Activated CD4-positive, alpha-beta T cell treated with anti-CD3 and anti-CD28 coated beads, Interleukin-2, amount 50 U/mL, for 16 hours (primary cell): ENCODE measurements at places on chromosomes 6 and 20.

GRCh38 chr20:41306061-41306727, 11.3 kb downstream of the ZHX3 start:
- no peak for DNase-seq

DNA sequence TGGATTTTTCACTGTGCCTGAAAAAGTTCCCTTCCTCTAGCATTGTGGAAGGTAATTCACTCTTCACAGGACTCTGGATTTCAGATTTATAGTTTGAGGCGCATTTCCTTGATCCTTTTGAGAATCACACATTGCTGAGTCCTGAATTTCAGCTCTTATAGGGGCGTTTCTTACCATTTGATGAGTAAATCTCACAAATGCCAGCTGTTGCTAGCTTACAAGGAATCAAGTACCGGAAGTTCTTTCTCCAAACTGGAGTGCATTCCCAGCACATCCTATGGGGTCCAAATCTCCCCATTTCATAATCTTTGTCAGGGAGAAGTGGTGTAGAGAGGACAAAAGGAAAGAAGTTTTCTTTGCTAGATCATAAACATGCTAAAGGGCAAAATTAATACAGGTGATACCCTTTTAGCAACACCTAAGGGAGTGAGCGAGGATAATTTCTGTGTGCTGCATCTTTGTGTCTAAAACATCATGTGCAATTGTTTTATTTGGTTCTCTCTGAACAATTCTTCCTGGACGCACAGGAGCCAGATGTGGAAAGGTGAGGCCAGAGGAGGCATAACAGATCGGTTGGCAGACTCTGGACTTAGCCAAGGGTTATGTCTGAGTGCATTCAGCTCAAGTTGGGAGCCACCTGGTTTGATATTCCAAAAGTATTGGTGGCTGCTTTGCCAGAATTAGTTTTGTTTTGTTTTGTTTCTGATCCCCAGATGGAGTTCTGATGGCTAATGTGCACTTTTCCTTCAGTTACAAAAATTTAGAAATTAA, 37.4 kb upstream of the EYA2 start:
- DNase-seq, result no peak

GRCh38 chr20:57896017-57896416, 186.2 kb upstream of the PMEPA1 start:
- DNase-seq, result no peak

GRCh38 chr6:41157323-41157722, 3.2 kb upstream of the TREML1 start:
- no peak for DNase-seq
